ENCODE measurements at places on chromosomes 1 and 21. TPM values are rescaled to one million over a fixed set of nuclear protein-coding genes. Genes with fewer than 3 reads are reported as not detected.

Gene DMBX1
- not detected for total RNA-seq

Gene DISP1
- 7.1 TPM for total RNA-seq

Gene TTLL7
- 29.2 TPM for total RNA-seq

Gene CLIC6
- 24.1 TPM for total RNA-seq

Gene RIMKLA
- 2.3 TPM for total RNA-seq

Gene PCNX2
- total RNA-seq, result 49.8 TPM

Gene C4BPA
- total RNA-seq, result 0.21 TPM

Gene OPTC
- total RNA-seq, result not detected

Gene PIGR
- total RNA-seq, result 670 TPM

Gene DCST2
- total RNA-seq, result 1.2 TPM

GRCh38 chr1:241688940-241689368, 36.9 kb downstream of the WDR64 start:
- no peak for DNase-seq

- DNase-seq, result no peak
Observed at GRCh38 chr1:194644528-194644927, 1458.1 kb upstream of the B3GALT2 start.

DNA sequence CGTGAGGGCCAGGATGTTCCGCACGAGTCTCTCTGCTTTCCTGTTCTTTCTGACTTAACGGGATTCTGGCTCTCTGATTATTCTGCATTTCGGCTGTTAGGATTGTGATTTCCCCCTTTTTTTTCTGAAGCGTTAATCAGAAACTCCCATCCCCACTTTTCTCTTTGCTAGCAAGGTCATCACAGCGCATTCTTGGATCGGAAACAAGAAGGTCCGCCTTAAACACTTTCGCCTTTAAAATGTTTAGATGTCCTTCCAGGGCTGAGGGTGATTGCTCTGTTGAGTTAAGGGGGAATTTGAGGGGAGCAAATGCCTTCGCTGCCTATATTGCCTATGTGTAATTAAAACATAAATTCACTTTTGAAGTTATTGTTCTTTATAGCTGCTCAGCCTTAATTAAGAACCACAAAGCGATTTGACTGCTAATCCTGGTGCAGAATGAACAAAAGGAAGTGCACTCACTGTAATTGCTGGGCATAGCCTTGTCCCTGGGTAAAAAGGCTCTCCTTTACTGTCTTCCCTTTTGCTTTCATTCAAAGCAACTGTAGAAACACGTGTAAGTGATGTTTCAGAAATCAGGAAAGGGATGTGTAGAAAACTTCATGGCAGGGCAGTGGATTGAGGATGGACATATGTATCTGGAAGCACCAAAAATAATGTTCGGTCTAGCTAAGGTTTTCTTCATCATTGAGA, 1.2 kb downstream of the LAMC1 start:
- DNase-seq, result no peak

GRCh38 chr1:81410351-81410750, 390.4 kb upstream of the ADGRL2 start:
- DNase-seq, result no peak

- no peak for DNase-seq
Observed at GRCh38 chr1:110254604-110255391, 44.7 kb downstream of the KCNC4 start.

DNA sequence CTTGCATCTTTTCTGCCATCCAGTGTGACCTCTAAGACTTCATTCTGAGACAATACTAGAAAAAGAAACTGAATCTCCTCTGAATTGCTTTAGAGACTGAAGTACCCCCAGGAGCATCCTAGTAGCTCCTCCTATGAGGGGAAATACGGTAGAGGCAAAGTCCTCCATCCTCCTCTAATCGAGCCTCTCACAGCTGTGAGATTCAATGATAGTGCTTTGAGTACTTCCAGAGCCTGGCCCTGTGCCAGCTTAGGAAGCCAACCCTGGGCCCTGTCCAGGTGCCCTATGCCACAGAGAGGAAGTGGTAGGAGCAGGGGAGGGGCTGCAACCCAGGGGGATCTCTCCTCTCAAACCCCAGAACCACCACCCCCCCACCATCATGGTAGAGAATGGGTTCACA, 10.7 kb downstream of the RORC start:
- no peak for DNase-seq

DNA sequence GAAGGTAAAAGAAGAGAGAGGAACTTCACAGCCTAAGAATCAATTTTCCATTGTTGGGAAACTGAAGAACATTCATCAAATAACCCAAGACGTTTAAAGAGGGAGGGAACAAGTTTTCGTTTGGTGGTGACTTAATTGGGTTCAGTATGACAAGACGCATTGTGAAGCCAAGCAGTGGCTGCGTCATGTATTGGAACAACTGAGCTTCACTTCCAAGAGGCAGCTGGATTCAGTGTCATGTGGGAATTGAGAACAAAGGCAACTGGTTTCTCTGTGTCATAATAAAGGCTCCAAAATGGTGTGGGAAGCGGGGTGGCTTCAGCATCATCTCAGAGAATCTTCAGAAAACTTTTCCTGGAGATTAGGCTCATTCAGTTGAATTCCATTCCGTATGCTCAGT, 29.8 kb upstream of the RC3H1 start:
- no peak for DNase-seq

DNA sequence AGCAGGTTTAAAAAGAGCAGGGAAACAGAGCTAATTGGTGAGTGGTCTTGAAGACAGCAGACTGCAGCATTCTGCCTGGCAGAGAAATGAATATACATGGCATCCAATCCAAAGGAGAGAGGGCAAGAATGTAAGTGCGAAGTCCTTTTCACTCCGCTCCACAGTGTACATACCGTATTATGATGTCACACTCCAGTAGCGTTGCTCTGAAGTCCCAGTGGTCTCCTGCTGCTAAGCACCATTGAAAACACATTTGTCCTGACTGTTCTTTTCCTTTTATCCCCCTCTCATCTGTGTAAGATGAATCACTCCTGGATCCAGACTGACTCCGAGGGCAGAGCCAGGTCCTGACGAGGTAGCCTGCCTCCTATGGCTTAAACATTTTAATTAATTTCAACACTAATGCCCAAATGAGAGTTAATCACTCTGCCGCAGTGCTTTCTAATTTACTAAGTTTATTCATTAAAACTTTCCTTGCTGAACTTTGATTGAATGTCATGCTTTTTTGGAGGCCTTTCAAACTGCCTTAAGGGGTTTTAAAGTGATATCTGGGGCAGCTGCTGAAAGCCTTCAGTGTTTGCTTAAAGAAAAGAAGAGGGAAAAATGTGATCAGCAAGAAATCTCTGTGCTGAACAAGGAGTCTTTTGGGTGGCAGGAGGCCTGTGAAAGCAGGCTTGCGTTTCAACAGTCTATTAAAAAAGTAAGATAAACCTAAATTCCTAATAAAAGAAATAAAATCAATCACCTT, 227.2 kb downstream of the ATG4C start:
- no peak for DNase-seq

GRCh38 chr1:232059726-232060374, 433.3 kb downstream of the DISC1 start:
- no peak for DNase-seq

GRCh38 chr1:167943541-167943940, 6.7 kb upstream of the MPC2 start:
- DNase-seq, result no peak

GRCh38 chr21:33587792-33588484, 546 bp downstream of the DONSON start:
- DNase-seq, result peak; percentile 50

GRCh38 chr1:175222296-175222938, 29.8 kb upstream of the KIAA0040 start:
- DNase-seq, result no peak

DNA sequence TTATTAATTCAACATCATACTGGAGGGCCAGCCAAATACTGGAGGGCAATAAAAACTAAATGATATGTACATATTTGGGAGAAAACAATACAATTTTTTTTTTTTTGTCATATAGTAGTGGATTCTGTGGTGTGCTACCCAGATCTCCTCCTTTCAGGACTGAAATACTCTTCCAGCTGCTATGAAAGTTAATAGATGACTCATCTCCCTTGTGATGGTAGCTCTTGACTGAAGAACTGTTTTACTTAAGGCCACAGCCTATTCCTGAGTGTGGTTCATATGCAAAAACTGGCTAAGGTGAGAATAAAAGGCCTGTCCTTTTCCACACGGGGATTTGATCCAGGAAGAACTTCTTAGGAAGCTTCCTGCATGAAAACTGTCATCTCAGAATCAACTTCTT, 307.9 kb downstream of the HLX start:
- DNase-seq, result no peak

- no peak for DNase-seq
Observed at GRCh38 chr1:243267914-243268653, 12.2 kb downstream of the SDCCAG8 start.

DNA sequence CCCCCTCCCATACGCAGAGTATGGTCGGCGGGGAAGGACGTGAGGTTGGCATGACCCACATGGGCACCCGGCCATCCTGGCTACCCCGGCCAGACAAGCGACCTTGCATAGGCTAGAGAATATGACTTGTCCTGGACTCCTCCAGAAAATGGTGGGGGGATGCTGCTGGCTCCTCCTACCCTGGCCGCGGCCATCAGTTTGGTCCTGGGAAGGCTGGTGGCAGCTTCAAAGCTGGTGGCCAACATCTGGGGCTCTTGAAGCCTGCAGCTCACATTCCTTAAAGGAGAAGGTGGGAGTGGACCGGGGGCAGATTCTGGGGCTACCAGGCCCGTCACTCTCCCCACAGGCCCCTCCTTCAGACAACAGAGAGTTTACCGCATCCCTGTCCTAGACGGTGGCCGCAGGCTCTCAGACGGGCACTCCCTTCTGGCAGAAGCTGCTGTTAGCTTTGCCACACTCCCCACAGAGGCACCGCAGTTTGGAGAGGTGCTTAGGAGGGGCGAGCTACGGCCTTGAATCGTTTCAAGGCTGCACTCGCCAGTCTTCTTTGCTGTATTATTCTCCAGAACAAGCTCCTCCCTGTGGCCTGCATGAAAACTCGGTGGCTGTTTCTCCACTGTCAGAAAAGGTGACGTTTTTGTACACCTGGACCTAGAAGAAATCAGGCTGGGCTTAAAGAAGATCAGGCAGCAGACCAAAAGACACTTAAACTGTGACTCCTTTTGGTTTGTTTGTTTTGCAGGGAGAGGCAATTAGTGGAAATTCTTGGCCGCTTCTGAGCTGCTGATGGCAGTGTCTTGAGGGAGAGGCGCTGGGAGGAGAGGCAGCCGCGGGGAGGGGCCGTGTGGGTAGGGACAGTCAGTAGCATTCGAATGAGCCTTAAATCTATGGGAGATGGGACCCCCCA, 68.0 kb downstream of the RUNX3 start:
- peak; percentile 35 for DNase-seq

- no peak for DNase-seq
Observed at GRCh38 chr21:43850728-43851295, 14.2 kb upstream of the AGPAT3 start.

DNA sequence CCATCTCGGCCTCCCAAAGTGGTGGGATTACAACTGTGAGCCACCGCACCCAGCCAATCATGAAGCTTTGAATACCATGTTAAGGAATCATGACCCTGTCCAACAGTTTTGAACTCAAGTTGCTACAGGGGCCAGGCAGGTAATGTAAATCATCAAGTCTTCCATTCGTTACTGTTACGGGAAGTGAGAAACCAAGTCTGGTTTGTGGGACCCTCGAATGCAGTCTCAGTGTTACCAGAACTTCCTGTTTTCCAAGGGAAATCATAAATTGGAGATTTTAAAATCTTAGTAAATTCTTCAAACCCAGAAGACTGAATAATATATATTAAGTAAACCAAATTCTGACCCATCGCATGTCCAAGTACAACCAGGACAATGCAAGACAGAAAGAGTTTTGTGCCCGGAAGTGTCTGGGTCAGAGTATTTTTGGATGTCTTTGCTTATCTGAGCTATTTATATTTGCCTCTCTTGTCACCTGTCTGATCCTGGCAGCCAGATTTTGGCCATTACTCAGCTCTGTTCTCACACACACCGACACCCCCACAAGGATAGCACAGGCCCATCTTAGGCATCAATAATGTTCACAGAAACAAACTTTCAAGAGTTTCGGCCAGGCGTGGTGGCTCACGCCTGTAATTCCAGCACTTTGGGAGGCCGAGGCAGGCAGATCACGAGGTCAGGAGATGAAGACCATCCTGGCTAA, 8.8 kb downstream of the ATP5IF1 start:
- no peak for DNase-seq

DNA sequence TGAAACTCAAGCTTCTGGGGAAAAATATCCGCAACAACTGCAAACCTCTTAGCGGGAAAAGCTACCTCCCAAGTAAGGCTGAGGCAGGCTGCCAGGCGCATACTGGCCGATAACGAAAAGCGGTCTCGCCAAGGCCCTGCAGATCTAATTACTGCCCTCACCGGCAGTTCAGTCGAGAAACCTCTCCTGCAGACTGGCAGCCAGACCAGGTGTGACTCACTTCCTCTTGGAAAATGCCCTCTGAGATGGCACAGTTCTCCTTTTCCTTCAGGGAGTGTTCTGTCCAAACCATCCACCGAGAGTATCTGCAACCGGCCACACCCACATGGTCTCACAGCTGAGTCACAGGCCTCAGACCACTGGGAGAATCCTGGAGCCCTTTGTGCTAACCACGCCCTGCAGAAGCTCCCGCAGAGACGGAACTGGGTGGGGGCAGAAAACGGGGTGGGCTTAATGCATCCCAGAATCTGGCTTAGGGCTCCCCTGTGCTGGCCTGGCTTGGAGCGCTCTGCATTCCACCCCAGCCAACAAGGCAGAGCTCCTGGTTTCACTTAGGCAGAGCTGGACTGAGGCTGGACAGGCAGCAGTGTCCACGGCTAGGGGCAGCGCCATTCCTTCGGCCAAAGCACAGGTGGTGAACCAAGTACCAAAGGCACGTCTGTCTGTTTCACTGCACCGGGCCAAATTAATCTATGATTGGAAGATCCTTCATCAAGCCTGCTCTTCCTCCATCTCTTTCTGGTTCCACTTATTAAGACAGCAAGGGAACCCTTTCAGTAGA, 1.2 kb downstream of the S100A10 start:
- DNase-seq, result peak; percentile 73

DNA sequence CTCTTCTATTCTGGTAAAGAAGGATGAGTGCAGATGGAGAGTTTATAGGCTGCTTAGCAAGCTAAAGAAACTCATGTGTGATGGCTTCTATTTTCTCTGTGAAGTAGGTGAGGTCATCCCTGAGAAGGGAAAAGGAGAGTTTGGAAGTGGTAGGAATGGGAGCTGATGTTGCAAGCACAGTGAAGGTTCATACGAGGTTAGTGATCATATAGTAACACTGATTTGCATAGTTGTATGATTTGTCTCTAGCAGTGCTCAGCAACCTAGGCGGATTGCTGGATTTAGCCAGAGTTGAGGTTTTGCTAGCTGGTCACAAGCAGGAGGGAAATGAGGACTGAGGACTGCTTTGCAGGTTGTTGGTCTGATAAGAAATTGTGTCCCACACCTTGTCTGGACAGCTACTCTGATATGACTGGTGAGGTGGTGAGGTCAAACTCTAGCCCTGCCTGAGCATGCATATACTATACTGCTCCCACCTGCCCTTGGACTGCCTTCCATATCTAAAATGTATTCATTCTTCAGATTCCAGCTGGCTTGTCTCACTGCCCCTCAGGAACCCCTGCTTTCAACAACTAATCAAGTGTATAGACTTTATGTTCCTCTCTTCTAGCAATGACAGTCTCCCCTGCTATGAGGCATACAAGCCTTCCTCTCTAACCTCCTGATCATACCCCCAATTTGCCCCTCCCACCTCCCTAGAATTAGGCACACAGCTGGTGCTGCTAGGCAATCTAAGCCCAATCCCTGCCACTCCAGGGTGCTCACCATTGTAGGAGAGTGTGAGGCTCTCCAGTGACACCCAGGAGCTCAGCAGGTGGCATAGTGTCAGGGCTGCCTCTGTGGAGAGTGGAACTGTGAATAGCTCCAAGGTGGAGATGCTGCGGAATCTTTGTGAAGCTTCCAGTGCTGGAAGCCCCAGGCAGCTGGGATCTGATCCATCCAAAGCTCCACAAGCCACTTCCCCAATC, 18.5 kb downstream of the LRRC41 start:
- no peak for DNase-seq

Measured in ureter (tissue), 1 donor.